Stimulated activated CD4-positive, alpha-beta T cell treated with anti-CD3 and anti-CD28 coated beads, Interleukin-1b, Interleukin-23, amount 100 ng/mL, for 1 hour (primary cell): ENCODE measurements at places on chromosomes 2 and 18.

DNA sequence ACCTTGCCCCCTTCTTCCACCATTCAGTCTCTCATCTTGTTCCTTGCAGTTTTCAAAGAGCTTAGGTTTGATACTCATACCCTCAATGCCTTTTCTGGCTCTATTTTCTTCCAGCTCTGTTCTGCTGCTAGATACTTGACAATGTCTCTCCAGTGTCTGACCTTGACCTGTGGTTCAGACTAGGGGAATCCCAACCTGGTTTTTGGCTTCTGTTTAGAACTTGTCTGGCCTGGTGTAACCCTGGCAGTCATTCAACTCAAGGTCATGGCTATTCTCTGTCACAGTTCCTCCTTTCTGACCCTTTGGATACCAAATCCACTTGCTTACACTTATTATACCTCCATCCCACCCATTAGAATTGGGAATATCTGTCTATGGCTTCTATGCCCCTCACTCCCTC lies 31.8 kb upstream of the IMP4 start:
- no peak for DNase-seq

DNA sequence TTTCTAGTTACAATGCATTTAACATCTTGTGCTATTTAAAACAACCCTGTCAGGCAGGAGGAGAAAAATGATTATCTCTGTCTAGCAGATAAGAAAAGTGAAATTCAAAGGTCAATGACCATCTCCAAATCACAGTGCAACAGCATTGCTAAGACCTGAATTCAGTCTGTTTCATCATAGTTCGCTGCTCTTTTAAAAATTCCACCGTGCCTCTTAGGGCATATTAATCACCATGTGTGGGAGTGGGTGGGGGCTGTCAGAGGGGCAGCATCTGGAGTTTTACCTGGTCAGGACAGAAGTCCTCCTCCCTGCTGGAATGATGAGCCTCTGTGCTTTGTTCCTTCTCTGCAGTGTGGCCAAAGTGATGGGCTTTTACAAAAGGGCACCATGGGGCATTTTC lies 418.7 kb upstream of the RGPD4 start:
- no peak for DNase-seq

DNA sequence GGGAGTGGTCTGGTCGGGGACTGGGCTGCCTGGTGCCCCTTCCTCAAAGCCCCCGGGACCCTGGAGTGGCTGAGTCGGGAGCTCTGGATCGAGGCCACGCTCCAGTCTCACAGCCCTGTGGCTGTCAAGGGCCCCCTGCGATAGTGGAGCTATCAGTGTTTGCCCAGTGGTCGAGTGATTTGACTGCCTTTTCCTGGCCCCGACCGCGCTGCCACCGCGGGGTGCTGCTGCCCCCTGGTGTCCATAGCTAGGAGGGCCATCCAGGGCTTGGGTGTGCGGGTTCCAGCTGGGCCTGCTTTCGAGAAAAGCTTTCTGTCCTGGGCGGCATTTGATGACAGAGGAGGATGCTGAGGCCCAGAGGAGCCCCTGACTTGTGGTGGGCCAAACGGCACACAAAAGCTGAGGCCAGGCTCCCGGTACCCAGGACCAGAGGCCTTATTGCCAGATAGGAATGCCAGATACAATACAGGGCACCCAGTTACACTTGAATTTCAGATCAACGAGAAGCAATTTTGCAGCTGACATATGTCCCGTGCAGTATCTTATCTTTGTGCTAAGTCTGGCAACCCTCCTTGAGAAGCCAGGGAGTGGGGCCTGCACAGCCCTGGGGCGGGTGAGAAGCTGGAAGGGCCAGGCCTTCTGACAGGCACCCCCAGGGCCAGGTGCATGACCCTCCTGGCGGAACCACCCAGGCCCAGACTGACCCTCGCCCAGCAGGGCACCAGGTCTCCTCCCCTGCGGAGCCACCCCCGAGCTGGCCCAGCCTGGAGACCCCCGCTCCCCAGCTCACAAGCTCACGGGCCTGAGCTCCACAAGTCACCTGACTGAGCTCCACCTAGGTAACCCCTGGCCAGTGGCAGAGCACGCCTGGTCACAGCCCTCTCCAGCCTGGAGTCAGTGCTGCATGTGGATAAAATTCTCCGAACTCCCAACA lies 13.0 kb downstream of the ODC1 start:
- DNase-seq: peak; percentile 31

DNA sequence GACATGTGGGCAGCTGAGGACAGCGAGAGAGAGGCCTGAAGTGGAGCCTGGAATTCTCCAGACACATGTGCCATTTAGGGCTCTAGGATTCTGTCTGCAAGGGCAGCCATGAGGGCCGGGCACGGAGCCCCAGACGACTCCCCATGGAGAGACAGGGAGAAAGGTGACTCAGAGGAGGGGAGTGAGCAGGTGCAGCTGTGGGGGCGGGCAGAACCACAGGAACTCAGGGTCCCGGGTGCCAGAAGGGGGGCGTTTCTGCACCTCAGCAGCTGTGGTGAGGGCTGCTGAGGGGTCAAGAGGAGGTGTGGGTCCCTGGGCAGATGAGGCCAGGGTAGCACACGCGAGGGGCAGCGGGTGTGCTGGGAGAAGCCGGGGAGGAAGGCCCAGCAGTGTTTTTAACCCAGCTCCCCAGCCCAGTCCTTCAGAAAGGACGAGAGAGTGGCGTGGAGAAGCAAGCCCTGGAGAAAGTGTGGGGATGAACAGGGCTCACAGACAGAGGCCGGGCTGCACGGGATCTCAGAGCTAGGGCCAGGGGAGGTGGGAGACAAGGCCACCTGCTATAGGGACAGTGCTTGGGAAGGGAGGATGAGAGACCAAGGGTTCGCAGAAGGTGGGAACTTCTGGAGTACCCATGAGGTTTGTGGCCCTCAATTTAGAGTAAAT lies 7.6 kb downstream of the GPR17 start:
- no peak for DNase-seq

DNA sequence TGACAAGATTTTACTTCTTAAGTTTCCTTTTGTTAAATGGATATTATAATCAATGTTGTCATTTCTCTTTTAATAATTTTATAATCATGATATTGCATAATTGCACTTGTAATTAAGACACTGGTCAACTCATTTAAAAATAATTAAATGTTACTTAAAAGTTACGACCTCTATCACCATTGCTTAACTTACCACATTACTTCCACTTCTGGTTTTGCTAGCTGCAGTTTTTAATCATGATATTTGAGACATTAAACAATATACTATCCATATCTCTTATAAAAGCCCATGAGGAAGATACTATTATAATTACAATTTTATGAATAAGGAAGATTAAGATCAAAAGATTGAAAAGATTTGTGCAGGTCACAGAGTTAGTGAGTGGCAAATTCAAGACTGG lies 502.0 kb downstream of the RNF144A start:
- no peak for DNase-seq

GRCh38 chr2:47422560-47422959 lies 19.6 kb downstream of the MSH2 start:
- no peak for DNase-seq

- DNase-seq: no peak
Measured at GRCh38 chr2:96195410-96196066, 13.1 kb downstream of the STARD7 start.

DNA sequence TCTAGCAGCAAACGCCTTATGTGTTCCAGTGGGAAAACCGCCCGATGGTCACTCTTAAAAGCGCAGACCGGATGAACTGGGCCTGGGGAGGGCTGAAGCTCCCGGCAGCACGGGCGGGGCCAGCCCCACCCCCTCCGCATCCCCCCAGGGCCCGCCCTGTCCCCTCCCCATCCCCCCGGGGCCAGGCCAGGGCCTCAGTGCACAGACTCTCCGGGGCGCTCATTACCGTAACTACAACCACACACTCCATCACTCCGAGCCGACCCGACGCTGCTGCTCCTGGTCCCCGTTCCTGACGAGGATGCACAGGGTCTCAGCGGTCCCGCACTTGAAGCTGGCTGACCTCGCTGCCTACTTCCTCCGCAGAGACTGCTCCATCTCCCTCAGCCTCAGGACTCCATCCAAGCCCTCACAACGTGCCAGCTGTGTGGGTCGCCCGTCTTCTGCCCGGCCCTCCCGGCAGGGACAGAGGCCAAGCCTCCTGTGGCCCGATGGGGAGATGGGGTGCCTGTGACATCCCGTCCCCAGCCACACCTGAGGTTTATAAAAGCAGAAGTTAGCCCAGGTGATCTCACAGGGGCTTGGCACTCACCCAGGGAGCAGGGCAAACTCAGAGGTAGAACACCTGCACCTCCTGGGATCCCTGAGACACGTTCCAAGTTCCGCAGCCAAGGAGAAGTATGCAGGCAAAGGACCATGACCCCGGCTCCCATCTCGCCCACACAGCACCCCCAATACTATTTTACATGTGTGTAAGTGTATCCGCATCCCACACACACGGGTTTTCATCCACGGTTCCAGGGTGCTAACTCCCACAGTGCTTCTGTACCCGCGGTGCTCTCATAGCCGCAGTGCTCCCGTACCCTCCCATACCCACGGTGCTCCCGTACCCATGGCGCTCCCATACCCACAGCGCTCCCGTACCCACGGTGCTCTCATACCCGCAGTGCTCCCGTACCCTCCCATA lies 36.0 kb downstream of the SLC66A2 start:
- DNase-seq: no peak

DNA sequence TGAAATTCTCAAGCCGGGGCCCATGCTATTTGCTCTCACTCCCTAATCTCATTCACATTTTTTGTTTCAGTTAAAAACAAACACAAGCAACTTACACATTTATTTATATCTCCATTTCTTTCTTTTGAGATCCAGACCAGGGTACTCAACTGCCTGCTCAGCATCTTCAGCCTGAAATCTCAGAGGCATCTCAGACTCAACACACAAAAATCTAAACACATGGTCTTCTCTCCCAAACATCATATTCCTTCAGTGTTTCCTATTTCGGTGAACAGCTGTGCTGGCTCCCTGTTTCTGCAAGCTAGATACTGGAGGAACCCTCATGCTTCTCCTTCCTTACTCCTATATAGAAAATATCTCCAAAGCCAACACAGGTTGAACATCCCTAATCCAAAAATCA lies 11.3 kb upstream of the RTTN start:
- no peak for DNase-seq

DNA sequence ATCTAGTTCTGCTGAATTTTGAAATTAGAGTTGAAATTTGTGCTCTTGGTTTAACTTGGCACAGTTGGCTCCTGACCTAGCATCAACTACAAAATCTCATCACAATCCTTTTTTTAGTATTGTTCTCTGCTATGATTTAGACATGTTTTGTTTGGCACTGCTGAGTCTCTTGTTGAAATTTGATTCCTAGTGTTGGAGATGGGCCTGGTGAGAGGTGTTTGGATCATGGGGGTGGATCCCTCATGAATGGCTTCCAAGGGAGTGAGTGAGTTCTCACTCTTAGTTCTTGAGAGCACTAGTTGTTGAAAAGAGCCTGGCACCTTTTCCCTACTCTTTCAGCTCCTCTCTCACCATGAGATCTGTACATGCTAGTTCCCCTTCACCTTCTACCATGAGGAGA lies 605.6 kb upstream of the SLC39A10 start:
- no peak for DNase-seq

DNA sequence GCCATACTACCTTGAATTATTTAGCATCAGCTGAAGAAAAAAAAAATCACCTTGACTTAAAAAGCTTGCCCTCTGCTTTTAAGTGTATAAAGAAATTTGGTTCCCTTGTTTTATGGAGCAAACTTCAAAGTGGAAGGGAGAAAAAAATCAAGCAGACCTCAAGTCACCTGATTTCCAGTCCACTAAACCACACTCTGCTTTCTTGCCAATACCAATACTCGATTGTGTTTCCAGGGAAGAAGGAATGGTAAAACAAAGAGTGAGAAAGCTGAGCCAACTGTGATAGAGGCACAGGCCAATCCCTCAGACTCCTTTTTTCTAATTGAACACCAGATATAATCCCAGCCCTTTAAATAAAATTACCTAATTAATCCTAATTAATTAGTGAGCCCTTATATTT lies 587.3 kb downstream of the ARHGAP15 start:
- DNase-seq: no peak

- DNase-seq: no peak
Measured at GRCh38 chr18:43539862-43540261, 262.6 kb upstream of the SYT4 start.

DNA sequence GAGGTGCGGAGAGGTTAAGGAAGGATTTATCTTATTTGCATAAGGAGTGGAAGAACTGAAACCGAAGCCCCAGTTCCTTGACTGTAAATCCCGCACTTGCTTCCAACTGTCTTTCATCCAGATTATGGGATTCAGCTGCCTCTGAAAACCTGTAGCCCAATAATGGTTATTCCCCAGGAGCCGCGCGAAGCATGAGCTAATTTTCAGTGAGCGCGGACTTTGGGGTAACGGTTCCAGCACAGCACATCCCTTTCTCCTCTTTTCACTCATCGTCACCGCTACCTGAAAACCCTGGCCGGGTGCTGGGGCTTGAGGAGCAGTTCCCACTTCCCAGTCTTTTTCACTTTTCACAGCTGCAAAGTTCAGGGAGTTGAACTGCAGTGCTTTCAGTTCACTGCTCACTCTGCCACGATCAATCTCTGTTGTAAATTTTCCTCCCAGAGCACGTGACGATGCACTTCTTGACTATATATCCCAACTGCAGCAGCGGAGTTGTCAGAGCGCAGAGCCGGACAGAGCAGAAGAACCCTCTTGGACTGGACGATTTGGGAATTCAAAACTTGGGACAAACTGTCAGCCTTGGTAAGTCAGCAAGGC lies at the start of gene KCNE4:
Gene KCNE4, plus strand, starts transcription at position 498 of the 597 bp plus-strand sequence. CDS start 641 bp downstream, outside the sequence.
- DNase-seq: no peak

DNA sequence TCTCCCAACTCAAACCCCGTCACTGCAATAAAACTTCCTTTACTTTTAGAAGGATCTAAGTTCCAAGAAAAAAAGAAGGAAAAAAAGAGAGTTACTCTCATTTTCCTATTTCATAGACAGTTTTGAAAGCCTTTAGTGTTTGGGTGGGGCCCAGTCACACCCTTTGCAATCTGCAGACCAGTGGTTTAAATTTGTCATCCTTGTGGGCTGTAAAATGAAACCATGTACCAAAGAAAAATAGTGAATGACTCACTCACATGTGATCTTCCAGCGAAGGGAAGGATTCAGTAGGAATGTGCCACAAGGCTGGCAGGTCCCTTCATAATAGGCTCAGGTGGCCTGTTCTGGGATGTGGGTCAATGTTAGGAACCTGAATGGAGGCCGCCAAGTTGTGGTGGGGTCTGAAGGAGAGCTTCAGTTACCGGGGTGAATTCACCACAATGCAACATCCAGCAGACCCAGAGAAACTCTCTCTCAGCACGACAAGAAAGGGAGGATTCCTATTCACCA lies 28.3 kb downstream of the ANXA4 start:
- DNase-seq: no peak

DNA sequence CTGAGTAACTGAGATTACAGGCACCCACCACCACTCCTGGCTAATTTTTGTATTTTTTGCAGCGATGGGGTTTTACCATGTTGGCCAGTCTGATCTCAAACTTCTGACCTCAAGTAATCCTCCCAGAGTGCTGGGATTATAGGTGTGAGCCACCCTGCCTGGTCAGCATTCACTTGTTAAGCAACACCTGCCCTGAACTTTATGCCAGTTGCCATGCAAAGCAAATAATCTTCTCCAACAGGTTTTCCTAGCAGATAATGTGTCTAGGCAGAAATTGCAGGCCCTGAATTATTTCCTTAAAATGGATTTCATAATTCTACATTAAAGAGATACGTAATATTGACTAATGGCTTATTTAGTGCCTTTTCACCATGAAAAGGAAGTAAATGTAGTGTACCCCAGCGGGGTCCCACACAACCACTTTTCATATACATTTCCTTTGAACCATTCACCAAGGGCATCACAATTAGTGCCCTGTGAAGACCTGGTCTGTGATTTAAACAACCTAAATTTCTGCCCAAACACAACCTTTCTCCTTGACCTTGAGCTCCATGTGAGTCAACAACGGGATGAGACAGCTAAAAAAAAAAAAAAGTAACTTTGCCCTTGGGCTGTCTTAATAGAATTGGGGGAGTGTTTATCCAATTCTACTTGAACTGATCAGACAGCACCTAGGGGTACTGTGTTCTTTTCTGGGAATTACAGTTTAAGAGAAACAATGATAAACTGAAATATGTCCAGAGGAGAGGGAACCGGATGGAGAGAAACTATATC lies 41.6 kb downstream of the EEF1B2 start:
- DNase-seq: no peak
